ENCODE measurements at places on chromosomes 4 and X.

DNA sequence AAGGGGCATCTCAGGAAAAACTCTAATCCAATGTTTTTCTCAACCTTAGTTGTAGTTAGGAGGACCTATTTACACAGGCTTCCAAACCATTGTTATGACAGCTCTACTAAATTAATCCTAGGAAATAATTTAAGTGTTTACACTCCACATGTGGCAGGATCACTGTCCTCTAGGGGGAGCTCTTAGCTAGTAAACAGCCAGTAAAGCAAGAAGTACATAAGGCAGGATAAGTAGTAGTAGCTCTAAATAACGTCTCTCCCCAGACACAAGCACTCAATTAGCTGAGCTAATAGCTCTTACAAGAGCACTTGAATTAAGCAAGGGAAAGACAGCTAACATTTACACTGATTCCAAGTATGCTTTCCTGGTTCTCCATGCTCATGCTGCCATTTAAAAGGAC, 37.3 kb downstream of the NUDT11 start:
- no peak for DNase-seq

DNA sequence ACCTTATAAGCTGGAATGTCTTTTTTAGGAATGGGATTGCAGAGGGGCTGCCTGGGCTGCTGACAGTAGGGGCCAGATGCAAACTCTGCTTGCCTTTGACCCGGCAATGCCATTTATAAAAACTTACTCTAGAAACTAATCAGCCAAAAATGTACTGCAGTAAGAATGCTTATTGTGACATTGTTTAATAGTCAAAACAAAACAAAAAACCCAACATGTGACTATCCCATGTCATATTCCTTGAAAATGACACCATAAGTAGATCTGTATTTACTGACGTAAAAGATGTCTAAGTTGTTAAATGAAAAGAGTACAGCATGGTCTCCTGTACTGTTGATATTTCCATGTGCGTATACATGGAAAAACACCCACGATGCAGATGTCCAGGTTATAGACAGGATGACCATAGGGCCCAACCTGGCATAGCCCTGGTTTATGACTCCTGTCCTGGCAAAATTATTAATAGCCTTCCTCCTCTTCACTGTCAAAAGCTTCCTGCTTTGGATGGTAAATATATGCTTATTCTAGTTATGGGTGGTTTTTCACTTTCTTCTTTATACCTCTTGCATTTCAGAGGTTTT, 138.9 kb downstream of the PTTG2 start:
- DNase-seq, result no peak

GRCh38 chrX:50168241-50168687, 32.5 kb downstream of the AKAP4 start:
- DNase-seq, result no peak

GRCh38 chr4:8618961-8619720, 26.6 kb downstream of the CPZ start:
- DNase-seq, result no peak

GRCh38 chrX:21968333-21968732, 27.8 kb downstream of the SMS start:
- no peak for DNase-seq

DNA sequence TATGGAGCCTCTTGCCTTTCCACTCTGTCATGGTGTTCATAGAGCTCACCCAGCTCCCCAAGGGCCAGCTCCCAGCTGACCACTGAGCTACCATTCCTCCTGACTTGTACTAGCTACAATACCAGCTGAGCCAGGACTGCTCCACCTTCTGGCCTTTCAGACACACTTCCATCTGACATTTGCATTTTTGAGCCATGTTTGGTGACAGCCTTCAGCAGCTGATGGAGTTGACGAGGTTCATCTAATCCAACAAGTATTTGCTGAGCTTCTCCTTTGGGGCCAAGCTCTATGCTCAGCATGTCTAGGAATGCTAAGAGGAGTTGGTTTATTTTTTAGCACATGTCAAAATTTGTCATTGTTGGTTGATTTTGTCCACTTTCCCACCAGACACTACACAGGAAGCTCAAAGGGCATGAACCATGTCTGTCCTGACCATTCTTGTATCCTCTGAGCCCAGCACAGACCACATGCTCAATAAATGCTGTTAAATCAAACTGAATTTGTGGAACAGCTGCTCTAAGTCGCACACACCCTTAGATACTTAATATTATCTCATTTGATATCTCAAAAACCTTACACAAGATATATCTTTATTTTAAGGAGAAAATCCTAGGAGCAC, 142.6 kb upstream of the PPARGC1A start:
- DNase-seq, result no peak

- no peak for DNase-seq
Observed at GRCh38 chr4:98657531-98658286, 702 bp downstream of the TSPAN5 start.

GRCh38 chrX:140157611-140158010, 192.3 kb upstream of the CXorf66 start:
- DNase-seq, result no peak

- DNase-seq, result no peak
Observed at GRCh38 chr4:119729835-119730670, 101.4 kb upstream of the PDE5A start.

GRCh38 chr4:94640151-94640550, 117.6 kb upstream of the BMPR1B start:
- no peak for DNase-seq

GRCh38 chrX:84415140-84415539, 87.1 kb downstream of the HDX start:
- no peak for DNase-seq

DNA sequence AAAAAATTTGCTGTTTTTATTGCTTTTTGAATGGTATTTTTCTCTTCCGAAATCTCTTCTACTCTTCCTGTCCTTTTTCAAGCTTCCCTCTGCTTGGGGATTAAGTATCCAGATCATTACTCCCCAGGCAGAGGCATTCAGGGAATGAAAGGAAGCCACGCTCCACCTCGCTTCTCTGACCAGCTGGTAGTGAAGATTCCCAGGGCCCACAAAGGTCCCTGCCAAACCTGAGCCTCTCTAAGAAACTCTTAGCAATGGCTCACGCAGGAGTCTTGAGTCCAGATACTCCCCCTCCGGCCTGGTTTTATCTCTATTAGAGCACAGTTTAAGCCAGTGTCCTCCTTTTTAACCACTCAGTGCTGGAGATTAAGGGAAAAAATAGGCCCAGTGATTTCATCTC, 51.4 kb upstream of the SOD3 start:
- DNase-seq, result no peak

DNA sequence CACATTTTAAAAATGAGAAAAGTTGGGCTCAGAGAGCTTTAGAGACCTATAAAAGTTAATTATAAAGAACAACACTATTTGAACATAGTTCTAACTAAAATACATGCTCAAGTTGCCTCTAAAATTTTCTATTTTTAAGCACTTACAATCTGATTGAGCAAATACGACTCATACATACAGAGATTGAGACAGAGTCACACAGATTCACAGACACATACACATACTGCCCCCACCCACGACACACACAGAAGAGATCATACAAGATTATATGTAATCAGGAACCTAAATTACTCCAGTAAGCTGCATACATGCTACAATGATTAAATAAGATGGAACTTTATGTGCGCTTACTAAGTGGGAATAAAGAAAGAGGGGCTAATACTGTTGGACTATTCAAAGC, 2.7 kb upstream of the ASB5 start:
- no peak for DNase-seq

DNA sequence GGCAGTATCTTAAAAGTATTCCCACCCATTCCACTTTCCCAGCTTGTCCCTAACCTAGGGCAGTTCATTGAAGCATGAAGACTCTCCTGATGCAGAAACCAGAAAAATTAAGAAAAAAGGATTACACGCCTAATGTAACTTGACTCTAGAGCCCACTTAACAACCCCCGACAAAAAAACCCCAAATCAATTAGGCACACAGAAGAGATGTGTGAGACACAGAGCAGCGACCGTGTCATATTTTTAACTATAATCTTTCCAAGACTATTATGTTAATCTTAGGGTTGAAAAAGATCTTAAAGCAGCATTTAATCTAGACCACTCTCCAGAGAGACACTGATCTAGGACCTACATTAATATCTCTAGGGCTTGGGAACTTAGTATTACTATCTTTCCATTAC, 1.3 kb downstream of the YTHDC1 start:
- no peak for DNase-seq

DNA sequence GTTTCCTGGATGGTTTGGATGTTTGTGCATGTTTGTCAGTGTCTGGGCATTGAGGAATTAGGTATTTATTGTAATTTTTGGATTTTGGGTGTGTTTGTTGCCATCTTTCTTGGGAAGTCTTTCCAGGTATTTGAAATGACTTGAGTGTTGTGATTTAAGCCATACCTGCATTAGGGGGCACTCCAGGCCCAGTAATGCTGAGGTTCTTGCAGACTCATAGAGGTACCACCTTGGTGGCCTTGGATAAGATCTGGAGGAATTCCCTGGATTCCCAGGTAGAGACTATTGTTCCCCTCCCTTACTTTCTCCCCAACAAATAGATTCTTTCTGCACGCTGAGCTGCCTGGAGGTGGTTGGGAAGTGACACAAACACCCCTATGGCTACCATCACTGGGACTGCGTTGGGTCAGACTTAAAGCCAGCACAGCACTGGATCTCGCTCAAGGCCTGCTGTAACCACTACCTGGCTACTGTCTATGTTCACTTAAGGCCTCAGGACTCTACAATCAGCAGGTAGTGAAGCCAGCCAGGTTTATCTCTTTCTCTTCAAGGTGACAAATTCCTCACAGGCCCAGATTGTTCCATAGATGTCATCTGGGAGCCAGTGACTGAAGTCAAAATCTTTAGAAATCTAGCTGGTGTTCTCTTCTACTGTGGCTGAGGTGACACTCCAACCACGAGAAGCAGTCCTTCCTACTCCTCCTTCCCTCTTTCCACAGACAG, 643.6 kb downstream of the PDHA2 start:
- no peak for DNase-seq

DNA sequence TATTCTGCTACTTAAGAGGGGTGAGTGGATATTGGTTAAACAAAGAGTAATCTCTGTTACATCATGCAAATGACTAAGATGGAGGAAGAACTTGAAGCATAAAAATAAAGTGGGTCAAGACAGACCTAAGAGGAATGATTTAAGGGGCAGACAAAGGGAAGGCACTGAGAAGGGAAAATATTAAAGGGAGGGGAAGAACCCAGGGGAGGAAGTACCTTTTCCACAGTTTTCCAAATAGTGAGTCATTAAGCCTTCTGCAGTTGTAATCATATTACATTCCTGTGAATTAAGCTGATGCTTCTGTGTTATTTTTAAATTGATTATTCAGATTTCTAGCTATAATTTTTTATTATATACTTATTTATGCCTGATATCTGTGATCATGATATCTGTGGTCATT, 253.3 kb downstream of the CENPC start:
- no peak for DNase-seq

DNA sequence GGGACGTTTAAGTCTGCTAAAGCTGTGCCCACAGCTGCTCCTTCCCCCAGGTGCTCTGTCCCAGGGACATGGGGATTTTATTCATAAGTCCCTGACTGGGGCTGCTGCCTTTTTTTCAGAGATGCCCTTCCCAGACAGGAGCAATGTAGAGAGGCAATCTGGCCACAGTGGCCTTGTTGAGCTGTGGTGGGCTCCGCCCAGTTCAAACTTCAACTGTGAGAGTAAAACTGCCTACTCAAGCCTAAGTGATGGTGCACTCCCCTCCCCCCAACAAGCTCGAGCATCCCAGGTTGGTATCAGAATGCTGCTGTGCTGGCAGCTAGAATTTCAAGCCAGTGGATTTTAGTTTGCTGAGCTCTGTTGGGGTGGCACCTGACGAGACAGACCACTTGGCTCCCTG, 1371.4 kb downstream of the ADGRL3 start:
- DNase-seq, result no peak

DNA sequence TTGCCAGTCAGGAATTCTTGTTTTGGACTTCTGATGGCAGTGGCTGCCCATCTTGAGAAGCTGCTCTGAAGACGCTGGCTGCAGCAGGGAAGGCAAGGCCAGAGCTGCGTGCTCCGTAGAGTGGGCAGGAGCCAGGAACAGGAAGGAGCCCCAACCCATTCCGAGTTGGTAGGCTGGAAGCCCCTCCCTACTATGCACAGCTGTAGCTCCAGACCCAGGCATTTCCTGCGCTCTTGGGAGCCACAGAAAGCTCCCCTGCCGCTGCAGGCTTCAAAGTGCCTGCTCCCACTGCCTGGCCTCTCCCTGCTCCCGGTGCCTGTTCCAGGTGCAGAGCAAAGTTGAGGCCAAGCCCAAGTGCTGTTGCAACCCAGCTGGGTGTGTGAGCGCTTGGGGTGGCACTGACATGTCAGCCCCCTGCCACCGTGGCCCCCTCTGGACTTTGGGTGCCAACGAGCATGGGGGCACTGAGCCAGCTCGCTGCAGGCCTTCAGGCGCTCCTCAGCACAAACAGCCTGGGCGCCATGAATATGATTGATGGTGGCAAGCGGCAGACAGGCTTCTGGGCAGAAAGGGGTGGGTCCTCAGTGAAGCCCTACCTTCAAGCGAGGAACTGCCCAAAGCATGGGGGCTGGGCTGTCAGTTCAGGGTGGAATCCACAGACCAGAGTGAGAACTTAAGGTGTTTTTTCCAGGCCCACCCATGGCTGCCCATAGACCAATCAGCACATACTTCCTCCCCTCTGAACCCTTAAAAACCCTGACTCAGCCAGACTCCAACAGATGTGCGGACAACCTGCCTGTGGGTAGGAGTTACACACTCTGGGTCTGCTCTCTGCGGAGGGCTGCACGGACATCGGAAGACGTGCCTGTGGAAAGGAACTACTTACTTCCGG, 677.2 kb upstream of the INTU start:
- no peak for DNase-seq

- DNase-seq, result no peak
Observed at GRCh38 chr4:77566148-77566547, 39.5 kb upstream of the CXCL13 start.

Measured in coronary artery (tissue), 2 donors.